ENCODE measurements at places on chromosomes 5 and 9. TPM values are rescaled to one million over a fixed set of nuclear protein-coding genes. Genes with fewer than 3 reads are reported as not detected.

DNA sequence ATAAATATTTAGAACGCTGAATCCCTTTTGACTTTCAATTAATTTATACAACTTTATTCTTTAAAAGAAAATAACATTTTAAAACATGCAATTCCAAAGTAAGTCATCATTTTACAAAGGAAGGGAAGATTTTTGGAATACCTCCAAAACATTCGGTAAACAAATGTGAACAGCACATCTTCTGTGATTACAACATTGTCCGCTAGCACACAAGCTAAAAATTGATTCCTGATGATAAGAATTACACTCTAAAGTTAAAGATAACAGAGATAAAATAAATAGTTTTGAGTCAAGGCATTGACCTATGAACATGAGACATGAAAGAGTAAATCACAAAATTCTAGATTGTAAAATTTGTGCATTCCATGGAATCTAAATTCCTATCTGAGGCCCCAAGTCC is 56.2 kb upstream of the TRAF1 start:
- no peak for DNase-seq

GRCh38 chr5:158947846-158948245 is 151.9 kb downstream of the EBF1 start:
- DNase-seq: no peak

DNA sequence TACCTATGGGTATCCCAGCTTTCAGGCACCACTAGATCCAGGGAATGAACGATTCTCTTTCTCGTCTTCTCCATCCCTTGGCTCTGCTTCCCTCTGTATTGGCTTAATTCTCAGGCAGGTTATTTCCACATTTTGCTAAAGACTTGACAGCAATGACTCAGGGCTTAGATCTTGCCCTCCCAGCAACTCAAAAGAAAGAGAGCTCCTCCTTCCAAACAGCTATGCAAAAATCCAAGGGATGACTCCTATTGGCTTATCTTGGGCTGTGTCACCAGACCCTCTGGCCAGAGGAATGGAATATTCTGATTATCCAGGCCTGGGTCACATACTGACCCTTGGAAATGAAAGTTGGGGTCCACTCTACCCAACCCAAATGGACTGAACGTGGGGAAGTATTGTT is 270.2 kb downstream of the NTRK2 start:
- no peak for DNase-seq

- no peak for DNase-seq
These were observed 13.8 kb downstream of the NAIP start for GRCh38 chr5:71011194-71011792.

Gene SLC34A3
- total RNA-seq: not detected

GRCh38 chr9:17731308-17731707 is 152.4 kb downstream of the SH3GL2 start:
- DNase-seq: no peak

Gene CDKN2B-AS1
- total RNA-seq: 0.23 TPM

All from activated CD4-positive, alpha-beta T cell treated with anti-CD3 and anti-CD28 coated beads for 36 hours (primary cell).